ENCODE measurements at places on chromosomes 2 and 18.

DNA sequence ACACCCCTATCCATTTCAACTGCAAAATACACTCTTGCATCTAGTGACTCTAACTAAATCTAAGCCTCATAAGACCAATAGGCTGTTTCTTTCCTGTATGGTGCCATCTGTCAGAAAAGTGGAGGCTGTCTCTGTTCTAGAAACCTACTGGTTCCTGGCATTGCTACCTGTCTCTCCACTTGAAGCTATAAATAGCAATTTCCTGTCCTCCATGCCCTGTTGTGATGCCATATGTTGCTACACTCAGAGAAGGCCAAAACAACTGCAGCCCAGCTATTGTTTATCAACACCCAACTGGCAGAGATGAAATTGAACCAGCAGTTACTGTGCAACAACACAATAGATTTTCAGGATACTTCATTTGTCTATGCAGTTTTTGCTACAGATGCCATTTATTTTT, 1355.1 kb upstream of the SLC39A10 start:
- DNase-seq = peak; percentile 3

GRCh38 chr2:229273723-229274338, 2.7 kb upstream of the PID1 start:
- peak; percentile 69 for DNase-seq

- DNase-seq = no peak
These were observed 41.6 kb upstream of the PLB1 start for GRCh38 chr2:28454016-28454930.

DNA sequence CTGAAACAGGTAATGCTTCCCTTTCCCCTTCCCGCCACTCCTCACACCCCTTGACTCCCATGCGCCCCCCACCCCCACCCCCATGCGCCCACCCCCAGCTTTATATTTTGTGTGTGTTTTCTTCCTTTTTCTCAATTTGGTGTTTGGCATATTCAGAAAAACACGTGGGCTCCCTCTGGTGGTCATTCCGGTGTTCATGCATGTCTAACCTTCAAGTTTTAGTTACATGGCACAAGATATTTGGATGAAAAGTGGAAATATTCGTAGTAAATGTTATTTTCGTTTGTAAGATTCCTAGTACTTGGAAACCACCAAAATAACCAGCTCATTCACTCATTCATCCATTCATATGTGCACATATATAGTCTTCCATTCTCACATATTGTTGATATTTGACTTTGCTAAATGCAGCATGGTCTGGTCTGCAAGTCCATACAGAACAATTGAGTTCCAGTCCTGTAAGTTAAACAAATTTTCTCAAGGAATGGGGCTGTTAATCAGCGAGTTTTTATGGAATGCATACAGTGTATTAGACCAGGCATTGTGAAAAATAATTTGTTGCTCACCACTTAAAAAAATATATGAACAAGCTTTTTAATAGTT, 143.6 kb upstream of the MAP3K20 start:
- peak; percentile 46 for DNase-seq

- no peak for DNase-seq
These were observed 3.2 kb downstream of the UBXN4 start for GRCh38 chr2:135744760-135745314.

GRCh38 chr2:32474381-32474780, 117.6 kb downstream of the BIRC6 start:
- DNase-seq = no peak

GRCh38 chr2:195925120-195925519, 143.5 kb downstream of the DNAH7 start:
- no peak for DNase-seq

DNA sequence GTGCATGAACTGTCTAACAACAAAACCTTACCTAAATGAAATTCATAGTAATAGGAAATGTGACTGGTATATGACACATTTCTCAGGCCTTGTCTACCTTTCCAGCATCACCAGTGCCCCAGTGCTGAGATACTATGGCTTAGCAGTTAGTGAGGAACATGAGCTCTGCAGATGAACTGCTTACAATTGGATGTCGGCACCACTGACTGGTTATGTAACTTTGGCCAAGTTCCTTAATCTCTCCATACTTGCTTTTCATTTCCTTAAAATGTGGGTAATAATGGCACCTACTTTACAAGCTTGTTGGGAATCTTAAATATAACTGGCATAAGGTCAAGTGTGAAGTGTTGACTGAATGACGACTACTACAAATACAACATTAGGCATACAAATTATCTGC, 136.3 kb downstream of the OLA1 start:
- no peak for DNase-seq

- no peak for DNase-seq
These were observed 32.7 kb downstream of the EIPR1 start for GRCh38 chr2:3344897-3345296.

- DNase-seq = no peak
These were observed 60.6 kb downstream of the RNF144A start for GRCh38 chr2:6977786-6978185.

- DNase-seq = peak; percentile 28
These were observed 210.0 kb upstream of the SALL3 start for GRCh38 chr18:78769502-78770105.

- no peak for DNase-seq
These were observed 57.1 kb upstream of the RNF152 start for GRCh38 chr18:61949946-61950345.

DNA sequence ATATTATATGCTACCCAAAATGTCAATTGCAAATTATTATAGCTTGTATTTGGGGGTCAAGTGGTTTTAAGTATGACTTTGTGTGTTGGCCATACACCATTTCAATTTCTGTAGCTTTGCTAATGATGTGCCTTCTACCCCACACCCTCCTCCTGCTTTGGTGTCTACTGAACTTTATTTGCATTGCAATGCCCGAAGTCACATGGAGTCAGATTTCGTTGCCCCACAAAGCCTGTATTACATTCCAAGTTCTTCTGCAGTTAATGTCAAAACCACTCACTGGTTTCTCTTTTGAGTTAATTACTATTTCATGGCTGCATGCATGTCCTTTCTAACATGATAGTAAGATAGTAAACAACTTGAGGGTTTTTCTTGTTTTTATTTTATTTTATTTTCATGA, 528.9 kb downstream of the RIT2 start:
- DNase-seq = no peak
